Stimulated activated CD8-positive, alpha-beta memory T cell treated with anti-CD3 and anti-CD28 coated beads, Interleukin-7, amount 100 ng/mL, for 4 hours (primary cell): ENCODE measurements at places on chromosomes 1 and 21.

DNA sequence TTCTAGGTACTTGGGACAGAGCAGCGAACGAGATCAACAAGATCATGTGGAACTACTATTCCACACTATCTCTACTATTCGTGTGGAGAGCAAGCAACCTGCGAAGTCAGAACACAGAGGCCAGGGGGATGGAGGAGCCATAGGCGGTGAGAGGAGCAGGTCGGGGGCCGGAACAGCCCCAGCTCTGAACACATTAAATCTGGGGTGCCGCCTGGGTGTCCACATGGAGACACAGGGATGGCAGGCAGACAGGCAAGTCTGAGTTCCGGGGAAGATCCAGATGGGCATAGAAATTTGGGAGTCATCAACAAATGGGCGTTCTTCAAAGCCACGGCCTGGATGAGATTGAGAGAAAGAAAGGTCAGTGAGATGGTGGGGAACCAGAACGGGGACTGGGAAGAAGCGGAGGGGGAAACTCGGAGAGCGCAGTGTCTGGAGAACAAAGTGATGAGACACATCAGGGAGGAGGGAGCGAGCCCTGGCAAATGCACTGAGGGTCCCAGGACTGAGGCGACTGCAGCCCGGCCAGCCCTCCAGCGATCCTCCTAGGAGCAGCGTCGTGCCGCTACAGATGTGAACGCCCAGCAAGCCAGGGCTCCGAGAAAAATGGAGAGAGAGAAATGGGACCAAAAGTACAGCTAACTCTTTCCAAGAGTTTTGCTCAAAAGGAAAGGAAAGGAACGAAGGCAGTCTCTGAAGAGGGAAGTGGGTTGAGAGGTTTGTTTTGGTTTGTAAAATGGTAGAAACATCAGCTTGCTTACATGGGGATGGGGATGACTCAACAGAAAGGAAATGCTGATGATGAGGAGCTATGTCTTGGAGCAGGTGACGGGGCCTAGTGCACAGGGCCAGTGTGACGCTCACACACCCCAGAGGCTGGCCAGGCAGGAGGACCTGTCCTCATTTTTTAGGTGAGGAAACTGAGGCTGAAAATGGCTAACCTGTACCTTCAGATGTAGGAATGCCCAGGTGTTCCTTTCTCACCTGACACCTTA, 84.5 kb downstream of the GLIS1 start:
- DNase-seq = no peak

DNA sequence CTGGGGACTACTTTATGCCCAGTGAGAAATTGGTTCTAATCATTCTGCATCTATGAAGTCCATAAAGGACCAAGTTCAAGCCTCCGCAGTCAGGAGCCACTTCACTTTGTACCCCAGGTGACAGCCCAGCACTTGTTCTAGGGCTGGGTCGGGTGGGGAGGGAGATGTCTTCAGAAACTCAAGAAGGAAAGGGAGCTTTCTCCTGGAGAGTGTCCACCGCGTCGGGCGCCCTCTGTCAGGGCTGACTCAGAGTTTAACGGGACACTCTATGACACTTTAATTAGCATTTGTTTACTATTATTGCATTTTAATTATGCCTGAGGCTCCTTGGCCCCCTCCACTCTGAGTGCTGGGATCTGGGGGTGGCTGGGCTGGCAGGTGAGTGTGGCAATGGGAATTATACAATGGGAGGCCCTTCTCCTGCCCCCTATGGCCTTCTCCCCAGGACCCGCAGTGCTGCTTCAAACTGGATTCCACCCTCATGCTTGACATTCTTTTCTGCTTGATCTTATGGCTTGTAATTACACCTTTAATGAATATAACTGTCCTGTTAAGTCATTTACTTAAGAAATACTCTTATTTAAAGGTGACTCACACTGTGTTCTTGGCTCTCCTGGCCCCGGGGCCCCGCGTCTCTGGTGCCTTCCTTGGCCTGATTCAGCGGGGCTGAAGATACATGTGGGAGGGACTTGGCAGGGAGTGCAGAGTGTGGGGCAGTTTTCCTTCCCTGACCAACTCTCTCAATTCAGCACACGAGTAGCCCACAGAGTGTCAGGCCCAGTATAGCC, 136.6 kb downstream of the PLXNA2 start:
- no peak for DNase-seq

DNA sequence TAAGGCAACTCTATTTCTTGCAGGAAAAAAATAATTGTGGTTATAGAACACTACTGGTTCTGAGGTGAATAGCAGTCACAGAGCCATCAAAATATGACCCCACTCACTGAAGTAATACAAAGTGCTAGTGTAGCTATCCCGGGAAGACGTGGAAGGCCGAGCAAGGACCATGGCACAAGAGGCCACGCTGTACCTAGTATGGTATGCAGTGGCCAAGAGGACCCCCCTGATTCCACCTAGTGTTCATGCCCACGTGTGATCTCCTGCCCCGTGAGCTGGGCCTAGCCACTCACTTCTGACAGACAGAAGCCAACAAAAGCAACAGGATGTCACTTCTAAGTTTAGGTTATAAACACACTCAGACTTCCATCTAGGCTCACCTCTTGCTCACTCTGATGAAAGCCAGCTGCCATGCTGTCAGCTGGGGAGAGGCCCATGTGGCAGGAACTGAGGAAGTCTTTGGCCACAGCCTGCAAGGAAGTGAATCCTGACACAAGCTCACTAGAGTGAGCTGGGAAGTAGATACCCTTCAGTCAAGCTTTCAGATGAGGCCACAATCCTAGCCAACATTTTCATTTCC, 21.7 kb upstream of the LSS start:
- DNase-seq = no peak

DNA sequence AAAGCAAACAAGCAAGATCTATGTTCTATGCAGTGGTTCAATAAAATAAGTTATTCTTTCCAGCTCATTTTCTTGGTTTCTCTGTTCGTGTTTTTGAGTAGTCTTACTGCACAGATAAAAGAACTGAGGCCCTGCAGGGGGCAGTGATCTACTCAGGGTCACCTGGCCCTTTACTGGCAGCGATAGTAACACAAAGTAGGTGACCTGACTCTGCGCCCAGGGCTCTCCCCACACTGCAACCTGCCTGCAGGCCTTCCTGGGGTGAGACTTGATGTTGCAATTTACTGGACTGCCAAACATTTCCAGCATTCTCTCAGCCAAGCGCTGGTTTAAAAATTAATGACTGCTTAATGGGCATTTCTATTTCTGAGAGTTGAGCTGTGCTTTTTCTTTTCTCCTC, 110.3 kb downstream of the HUNK start:
- DNase-seq = no peak

DNA sequence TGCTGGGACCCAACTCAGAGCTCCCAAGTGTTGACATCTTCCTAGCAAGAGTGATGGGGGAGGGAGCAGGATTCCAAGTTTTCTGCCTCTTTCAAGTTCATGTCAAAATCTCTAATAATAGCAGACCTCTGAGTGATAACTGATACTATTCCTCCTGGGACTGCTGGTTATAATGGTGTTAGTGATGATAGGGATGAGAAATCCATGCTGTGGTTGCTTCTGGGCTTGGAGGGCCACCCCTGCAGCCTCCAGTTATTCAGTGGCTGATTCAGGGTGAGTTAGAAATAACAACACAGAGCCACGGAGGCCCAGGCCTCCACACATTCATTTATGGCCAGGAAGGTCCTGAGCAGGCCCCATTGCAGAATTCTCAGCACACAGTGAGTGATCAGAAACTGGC, 40.6 kb upstream of the ARTN start:
- DNase-seq = no peak

- DNase-seq = no peak
Measured at GRCh38 chr1:84350104-84350503, 48.2 kb upstream of the DNASE2B start.

DNA sequence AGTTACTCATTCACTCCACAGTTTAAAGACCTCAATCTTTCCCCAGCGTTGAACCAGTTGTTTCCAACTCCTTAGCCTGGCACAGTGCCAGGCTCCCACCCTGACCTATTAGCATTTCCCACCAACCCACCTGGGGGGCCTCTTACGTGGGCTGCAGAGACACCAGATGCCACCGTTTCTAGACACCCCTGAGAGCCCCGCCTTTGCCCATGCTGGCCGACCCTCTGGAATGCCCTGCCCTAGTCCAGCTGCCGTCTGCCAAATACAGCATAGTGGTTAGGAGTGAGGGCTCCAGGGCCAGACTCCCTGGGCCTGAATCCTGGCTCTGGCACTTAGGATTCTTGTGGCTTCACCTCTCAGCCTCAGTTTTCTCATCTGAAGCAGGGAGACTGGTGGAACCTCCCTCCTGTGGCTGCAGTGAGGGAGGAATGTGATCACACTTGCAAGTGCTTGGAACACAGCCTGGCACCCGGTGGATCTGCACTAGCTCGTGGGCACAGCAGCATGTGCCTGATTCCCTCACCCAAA, 65.2 kb downstream of the TMCO4 start:
- DNase-seq = no peak

DNA sequence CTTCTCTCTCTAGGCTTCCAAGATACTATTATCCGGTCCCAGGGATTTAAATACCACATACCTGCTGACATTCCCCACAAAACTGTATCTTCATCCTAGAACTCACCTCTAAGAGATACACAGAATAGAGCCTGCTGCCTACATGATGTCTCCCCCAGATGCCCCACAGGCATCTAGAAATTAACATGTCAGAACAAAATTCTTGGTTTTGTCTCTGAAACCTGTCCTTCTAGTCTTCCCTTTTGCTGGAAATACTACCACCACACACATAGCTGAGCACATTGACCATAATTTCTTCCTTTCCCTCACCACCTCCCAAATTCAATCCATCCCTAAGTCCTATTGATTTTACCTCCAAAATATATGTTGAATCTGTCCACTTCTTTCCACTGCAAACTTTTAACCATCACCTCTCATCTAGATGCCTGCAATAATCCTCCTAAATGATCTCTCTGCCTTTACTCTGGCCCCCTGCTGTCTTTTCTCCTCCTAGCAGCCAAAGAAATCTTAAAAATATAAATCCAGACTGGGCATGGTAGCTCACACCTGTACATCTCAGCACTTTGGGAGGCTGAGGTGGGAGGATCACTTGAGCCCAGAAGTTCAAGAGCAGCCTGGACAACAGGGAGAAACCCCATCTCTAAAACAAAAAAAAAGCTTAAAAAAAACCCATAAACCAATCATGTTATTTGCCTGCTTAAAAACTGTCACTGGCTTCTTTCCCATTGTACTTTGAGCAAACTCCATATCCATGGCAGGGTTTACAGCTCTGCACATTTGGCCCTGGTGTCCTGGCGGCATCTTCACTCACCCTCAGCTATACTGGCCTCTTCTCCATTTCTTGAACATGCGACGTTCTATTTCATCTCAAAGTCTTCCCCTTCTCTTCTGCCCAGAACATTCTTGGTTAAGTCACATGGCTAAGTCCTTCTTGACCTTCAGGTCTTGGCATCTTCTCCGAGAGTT, 6.2 kb upstream of the FAM76A start:
- DNase-seq = no peak

- no peak for DNase-seq
Measured at GRCh38 chr1:11156963-11157362, 32.2 kb upstream of the ANGPTL7 start.

- no peak for DNase-seq
Measured at GRCh38 chr1:89779151-89779940, 41.5 kb upstream of the LRRC8D start.

GRCh38 chr1:183628537-183628936, 7.0 kb downstream of the ARPC5 start:
- DNase-seq = no peak

DNA sequence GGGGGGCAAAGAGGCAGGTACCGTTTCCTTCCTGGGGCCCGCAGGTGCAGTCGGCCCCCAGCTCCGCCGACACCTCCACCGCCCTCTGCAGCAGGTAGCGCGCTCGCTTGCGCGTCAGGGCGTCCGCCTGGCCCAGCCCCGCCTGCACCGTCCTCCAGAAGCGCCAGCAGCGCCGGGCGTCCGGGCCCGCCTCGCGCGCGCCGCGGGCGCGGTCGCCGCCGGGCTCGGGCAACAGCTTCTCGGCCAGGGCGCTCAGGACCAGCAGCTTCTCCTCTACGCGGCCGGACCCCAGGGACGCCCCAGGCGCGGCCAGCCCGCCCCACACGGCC, 863 bp downstream of the TARBP1 start:
- peak; percentile 45 for DNase-seq

GRCh38 chr1:86713477-86713876, 9.1 kb downstream of the SH3GLB1 start:
- no peak for DNase-seq

GRCh38 chr1:229623838-229624237, 2.1 kb downstream of the TAF5L start:
- no peak for DNase-seq

DNA sequence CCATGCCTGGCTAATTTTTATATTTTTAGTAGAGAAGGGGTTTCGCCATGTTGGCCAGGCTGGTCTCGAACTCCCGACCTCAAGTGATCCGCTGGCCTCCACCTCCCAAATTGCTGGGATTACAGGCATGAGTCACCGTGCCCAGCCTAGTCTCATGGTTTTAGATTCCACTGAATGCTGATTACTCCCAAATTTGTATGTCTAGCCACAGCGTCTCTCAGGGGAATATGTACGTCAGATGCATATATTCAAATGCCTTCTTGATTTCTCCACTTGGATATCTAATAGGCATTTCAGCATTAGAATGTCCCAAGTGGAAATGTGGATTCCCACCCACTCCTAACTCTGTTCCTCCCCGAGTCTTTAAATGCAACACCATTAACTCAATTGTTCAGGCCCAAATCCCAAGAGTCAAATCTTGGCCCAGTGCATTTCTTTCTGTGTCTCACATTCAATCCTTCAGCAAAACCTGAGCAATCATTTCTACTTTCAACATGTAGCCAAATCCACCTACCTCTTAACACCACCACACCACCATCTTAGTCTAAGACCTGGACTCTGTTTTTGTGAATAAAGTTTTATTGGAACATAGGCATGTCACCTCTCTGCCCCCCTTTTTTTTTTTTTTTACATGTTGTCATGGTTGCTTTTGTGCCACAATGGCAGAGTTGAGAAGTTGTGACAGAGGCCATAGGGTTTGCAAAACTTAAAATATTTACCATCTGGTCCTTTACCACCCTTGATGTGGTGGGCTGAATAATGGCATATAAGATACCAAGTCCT, 9.8 kb upstream of the CAMTA1 start:
- DNase-seq = no peak

GRCh38 chr1:54763816-54764132, 549 bp downstream of the PARS2 start:
- peak; percentile 3 for DNase-seq

DNA sequence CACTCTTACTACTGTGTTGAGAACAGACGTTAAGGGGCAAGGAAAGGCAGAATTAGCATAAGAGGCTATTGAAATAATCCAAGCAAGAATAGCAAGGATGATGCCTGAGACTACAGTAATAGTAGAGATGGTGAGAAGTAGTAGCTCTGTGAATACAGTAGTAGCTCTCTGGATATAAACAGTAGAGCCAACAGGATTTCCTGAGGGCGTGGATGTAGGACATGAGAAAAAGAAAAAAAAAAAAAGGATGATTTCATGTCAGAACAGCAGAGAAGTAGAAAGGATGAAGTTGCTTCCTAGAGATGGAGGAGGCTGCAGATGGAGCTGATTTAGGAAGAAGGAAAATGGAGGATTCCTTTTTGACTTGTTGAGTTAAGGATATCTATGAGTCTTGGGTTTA, 112.3 kb downstream of the OMA1 start:
- DNase-seq = no peak

- DNase-seq = no peak
Measured at GRCh38 chr1:25083481-25084345, 148.6 kb downstream of the SYF2 start.

- no peak for DNase-seq
Measured at GRCh38 chr1:228043281-228043848, 36.6 kb downstream of the WNT3A start.

GRCh38 chr1:214957330-214958137, 125.0 kb upstream of the KCNK2 start:
- DNase-seq = no peak

GRCh38 chr1:204359474-204360255, at the start of gene PLEKHA6:
Gene PLEKHA6 (minus strand): TSS chr1:204359929. CDS start chr1:204273727, 86,202 bp downstream.
- no peak for DNase-seq

- no peak for DNase-seq
Measured at GRCh38 chr21:36768496-36768895, 69.6 kb downstream of the SIM2 start.
